ENCODE measurements at places on chromosomes 5 and 9.
A peak's percentile ranks its signal among the peaks of the same experiment; 100 is the strongest.

DNA sequence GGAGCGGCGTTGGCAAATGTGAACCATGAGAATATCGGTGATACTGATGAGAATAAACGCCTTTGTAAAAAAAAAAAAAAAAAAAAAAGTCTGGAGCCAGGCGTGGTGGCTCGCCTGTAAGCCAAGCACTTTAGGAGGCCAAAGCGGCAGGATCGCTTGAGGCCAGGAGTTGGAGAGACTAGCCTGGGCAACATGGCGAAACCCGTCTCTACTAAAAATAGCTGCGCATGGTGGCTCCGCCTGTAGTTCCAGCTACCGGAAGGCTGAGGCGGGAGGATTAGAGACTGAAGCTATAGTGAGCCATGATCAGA lies 425 bp upstream of the NFX1 start:
- no peak for DNase-seq

DNA sequence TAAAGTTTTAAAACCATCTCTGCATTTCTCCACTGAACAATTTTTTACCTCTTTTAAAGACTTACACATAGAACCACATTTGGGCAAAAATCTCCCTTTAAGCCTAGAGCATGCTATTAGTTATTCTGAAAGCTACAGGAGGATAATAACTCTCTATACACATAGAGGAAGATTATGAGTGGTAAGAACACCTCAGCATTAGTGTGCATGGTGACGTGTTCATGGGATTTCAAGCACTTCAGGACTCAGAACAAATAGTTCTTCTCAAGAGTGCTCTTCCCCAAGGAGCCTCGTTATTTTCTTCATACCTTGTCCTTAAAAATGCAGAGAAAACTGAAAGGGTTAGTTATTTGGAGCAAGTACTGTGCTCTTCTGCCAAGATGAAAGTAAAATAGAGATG lies 256.9 kb upstream of the TUSC1 start:
- DNase-seq, result no peak

- no peak for DNase-seq
Observed at GRCh38 chr9:123348317-123348992, 7.5 kb upstream of the CRB2 start.

GRCh38 chr5:123035360-123035917 lies 1.1 kb downstream of the PPIC start:
- DNase-seq, result no peak

- no peak for DNase-seq
Observed at GRCh38 chr5:181120761-181121160, 10.2 kb downstream of the OR2V1 start.

GRCh38 chr9:121564504-121565260 lies 65.0 kb upstream of the GGTA1 start:
- no peak for DNase-seq

DNA sequence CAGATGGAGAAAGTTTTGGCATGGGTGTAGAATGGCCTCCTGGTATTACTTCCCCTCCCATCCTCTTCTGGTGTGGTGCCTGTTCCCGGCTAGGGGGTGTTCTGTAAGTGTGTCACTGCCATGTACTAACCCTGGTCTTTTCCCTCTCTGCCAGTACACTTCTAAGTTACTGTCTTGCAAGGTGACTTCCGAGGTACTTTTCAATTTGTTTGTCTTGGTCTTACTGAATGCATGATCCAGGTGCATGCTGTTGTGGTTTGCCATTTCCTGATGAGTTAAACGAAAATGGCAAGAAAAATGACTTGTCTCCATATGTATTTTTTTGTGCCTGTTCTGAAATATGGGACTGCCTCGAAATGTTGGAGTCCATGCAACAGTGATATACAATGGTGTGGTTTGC lies 46.0 kb downstream of the C9orf152 start:
- no peak for DNase-seq

DNA sequence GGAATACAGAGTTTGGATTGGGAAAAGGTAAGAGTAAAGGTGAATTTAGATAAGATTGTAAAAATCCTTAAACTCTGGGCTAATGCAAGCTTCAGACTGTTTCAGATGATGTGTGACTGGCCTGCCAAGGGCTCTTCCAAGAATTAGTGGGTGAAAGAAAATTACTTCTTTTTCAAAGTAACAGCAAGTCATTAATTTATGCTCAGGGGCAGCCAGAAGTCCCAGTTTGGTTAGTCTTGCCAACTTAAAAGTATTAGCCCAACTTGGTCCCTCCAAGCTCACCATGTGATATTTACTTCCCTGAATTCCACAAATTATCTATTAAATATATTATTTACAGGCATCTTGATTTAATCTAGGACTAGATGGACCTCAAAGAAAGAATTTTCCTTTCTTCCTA lies 947.8 kb downstream of the NR2F1-AS1 start:
- DNase-seq, result no peak

GRCh38 chr9:130878295-130878694 lies 18.3 kb downstream of the QRFP start:
- DNase-seq, result no peak

DNA sequence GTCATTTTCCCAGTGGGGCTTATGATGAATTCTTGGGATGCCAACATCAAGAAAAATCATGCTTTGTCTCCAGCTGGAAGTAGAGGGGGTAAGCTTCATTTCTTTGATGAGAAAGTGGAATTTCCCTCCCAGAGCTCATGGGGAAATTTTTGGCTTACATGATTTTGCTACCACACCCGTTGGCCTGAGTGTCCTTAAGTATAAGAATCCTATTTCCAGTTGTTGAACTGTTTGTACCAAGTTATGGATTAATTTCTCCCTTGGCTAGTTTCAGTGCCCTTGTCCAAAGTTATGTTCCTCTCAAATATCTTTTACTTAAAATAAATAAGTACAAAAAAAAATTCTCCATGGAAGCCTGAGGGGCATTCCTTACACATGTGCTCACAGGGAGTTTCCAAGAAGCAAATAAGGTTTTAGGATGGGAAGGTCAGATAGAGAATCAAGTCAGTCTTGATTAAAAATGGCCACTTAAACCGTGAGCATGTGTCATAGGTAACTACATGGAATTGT lies 82.3 kb downstream of the PTCD2 start:
- no peak for DNase-seq

GRCh38 chr9:35487081-35487480 lies 2.8 kb upstream of the RUSC2 start:
- DNase-seq, result no peak

DNA sequence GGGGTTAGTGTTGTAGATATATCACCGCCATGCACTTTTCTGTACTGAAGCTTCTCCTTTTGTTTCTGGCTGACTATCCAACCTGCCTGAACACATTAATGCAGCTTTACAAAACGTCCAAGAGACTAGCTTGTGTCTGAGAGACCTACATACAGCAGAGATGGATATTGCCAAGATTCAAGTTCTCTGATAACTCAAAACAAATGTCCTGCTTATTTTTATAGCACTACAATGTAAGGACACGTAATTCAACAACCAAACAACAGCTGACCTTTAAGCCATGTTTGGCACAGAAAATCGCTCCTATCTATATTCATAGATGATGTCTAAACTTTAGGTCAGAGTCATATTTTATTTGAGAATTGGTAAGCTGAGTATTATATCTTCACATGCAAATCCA lies 76.2 kb upstream of the NTRK2 start:
- no peak for DNase-seq

DNA sequence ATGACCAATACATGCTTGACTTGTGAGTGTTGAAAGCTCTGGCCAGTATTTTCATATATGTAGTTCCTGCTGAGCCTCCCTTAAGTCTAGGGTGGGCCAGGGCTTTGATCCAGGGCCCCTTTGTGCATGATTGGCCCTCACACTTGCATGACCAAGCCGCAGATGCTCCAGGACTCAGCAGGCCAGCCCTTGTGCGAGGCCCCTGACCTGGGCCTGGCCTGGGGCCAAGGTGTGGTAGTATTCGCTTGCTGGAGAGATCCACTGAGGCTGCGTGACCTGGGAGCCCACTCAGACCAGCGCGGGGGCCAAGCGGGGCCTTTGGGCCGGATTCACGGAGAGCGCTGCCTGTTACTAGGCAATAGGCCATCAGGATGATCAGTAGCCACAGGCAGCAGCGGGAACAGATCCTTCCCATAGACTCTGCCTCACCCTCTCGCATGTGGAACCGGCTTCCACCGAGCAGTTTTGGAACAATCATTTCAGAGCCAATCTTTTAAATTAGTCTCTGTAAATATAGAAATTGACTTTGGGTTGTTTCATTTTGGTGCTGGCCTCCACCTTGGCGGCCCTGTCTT lies 79.0 kb upstream of the PTCH1 start:
- DNase-seq, result no peak

GRCh38 chr9:134438195-134438788 lies 112.0 kb downstream of the RXRA start:
- no peak for DNase-seq

- DNase-seq, result no peak
Observed at GRCh38 chr5:81428446-81428845, 34.5 kb upstream of the ACOT12 start.

GRCh38 chr5:67350618-67351201 lies 154.1 kb upstream of the CD180 start:
- DNase-seq, result peak; percentile 7

DNA sequence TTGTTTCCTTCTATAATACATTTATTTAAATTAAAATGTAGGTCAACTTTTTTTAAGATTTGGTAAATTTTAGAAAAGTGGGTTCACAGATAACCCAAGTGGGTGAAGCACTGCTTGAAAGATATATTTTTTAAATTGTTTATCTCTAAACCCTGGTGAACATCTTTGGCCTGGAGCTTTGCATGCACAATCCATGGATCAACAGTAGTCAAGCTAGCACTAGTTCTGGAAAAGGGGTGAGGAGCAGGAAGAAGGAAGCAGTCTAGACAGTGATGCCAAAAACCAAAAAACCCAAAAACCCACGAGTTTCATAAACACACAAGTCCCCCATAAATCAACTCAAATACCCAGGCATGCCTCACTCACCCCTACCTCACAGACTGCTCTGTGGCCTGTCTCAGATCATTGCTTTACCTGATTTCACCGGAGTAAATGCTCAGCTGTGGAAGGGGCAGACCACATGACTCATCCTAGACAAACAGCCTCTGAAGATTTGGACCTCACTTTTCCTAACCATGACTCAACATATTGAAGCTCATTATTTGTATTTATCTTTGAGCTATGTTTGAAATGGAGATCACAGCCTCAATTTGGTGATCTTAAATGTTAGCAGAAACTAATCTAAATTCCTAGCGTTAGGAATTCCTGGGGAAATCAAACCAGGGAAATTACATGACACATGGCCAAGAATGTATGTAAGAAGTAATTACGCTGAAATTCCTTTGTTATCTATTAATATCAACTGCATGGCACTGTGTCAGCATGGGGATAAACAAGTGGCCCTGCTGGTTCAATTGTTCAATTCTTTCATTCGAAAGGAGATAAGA lies 149.6 kb downstream of the ZNF608 start:
- no peak for DNase-seq

- no peak for DNase-seq
Observed at GRCh38 chr5:93616538-93617174, 33.6 kb downstream of the NR2F1 start.

DNA sequence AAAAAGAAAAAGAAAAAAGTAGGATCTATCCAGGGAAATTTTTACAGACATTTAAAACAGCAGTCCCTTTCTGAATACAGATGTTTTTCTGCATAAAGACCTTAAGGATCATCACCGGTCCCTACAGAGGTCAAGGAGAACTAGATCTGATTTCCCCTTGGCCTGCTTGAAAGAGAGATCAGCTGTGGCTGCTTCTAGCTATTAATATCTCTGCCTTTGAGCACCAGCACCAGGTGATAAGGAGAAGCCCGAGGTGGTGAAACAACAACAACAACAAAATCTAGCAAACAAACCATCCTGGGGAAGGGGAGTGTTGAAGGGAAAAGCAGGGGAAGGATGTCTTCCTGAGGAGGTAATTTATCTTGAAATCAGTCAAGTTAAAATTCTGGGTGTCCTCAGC lies 42.1 kb downstream of the ZNF366 start:
- DNase-seq, result no peak

DNA sequence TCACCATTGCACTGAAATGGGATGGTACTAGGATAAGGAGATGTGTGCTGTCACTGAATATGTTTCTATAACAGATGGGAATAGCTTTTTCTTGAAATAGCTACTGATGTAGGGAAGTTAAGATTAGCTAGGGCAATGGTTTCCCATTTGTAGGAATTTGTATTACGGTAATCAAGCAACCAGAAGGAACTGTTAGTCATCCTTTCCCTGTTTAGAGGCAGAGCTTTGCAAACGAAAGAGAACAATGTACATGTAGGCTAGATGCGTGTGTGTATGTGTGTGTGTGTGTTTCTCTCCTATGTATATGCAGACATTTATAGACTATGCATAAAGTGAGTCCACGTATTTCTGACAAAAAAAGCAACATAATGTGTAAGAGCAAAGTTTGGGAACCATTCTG lies 171.9 kb upstream of the GRIA1 start:
- DNase-seq, result no peak

GRCh38 chr9:128245421-128246151 lies 30.2 kb downstream of the GOLGA2 start:
- no peak for DNase-seq

- DNase-seq, result no peak
Observed at GRCh38 chr5:16459451-16459850, 6.1 kb downstream of the ZNF622 start.

- no peak for DNase-seq
Observed at GRCh38 chr5:153792305-153792704, 246.4 kb downstream of the FAM114A2 start.

GRCh38 chr9:77957652-77958051 lies 74.0 kb downstream of the GNAQ start:
- DNase-seq, result no peak

DNA sequence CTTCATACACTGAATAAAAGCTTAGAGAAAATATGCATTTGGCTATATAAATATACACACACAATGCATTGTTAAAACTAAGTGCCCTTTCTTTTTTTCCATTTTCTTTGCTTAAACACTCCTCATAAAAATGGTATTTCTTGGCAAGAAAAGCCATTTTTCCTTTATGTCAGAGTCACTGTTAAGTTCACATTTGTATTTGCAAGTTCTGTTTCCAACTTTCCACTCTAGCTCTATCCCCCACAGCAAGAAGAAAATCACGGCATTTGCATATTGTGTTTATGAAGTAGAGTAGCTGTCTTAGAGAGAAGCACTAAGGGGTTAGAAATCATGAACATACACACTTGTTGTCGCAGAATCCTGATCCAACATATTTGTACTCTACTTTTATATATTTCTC lies 662.1 kb upstream of the MEF2C start:
- no peak for DNase-seq

DNA sequence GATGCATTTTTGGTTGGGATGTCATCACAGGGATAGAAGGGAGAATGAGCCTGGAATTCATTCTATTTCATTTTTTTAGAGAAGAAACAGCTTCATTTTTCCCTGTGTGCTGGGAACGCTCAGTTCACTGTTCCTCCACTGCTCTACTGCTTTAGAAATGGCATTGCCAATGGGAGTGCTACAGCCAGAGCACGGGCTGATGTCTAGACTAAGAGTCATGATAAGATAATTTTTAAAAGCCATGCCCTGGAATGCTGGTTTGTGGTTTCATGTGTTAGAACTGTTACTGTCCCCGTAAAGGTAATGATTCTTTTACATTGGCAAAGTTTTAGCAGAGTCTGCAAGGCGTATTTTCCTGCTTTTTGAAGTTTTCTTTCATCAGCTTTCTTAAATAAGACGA lies 119.6 kb downstream of the SEMA6A start:
- DNase-seq, result no peak

All from activated gamma-delta T cell treated with Interleukin-2 at 50 U/mL for 16 hours (primary cell).